Naive thymus-derived CD4-positive, alpha-beta T cell (primary cell): ENCODE measurements at places on chromosomes 2 and 18.

DNA sequence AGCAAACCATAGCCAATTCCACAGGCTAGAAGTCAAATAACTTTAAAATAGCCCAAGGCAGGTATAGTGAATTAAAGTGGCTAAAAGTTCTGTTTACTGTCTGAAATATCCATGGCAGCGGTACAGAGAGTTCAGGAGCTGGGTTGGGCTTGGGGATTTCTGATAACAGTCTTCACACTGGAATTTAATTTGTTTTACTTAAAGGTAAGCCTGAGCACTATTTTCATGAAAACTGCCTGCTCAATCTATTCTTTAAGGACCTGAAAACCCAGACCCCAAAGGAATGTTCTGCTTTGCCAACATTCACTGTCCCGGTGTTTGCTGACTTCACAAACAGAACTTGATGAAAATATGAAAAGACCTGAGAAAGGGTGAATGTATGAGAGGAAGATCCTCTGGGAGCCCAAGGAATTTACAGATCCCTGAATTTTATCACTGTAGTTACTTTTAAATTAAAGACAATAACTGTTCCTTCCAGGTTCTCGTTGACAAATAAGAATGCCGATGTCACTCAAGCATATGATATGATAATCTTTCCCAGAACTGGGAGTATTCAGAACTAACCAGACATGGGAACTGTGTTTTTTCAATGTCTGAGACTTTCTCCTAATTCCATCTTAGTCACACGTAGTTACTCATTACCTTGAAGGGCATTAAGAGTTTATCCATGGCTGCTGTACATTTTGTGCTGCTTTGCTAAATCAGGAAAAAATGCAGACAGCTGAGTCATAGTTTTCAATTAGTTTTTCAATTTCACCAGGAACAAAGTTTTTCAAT lies 28.3 kb upstream of the ITGB6 start:
- no peak for DNase-seq

DNA sequence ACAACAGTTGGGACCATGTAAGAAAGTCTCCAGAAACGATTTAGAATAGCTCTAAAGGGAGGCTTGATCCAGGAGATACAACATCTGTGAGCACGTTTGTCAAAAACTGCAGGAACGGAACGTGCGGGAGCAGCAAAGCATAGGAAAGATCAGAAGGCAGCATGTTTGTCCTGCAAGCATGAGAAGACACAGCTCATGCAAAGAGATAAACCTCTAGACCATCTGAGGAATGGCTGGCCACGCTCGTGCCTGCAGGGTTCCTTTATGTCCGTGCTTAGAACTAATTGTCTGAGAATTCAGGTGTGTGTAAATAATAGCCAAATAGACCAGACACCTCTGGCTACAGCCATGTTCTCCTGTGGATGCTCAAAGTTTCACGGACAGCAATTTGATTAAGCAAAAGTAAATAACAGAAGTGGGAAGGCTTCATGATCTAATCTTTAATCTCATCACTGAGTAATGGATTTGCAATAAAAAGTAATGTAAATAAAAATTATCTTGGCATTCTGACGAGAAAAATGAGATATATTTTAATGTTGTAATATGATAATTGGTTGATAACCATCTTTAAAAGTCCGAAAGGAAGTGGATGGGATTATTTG lies 534.8 kb upstream of the CDH7 start:
- no peak for DNase-seq

DNA sequence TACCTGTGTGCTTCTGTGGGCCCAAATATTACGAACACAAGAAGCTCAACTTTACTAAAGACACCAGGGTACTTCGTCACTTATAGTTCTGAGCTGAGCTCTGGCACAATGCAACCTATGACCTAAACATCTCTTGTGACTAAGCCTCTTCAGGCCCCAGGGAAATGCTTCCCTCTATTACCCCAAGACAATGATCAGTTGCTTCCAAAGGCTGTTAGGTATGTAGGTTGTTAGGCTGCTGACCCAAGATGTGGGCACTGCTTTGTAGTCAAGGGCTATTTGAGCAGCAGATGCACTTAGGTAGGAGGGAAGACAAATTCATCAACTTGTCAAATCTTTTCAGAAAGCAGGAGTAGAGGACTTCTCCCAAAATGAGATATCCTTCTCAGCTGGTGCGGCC lies 640.1 kb downstream of the EPHA4 start:
- no peak for DNase-seq

DNA sequence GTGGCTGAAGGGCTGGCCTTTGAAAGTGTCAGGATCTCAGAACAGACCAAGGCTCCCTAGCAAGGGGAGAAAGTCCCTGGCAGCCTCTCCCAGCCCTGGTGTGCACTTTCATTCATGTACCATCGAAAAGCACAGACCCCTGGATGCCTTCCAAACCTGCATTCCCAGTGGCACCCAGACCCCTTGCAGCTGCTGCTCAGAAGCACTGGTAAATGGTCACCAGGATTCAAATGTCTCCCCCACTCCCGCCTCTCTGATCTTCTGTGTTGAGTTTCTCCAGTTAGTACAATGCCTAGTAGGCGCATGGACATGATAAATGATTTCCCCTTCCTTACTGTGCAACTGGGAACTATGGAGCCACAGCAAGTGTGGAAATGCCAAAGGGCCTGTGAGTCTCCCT lies 180.0 kb downstream of the GLI2 start:
- DNase-seq, result no peak

GRCh38 chr2:393711-394696 lies 106.1 kb upstream of the ALKAL2 start:
- DNase-seq, result peak; percentile 80

GRCh38 chr2:67782443-67782842 lies 280.4 kb downstream of the C1D start:
- no peak for DNase-seq

GRCh38 chr2:229821316-229821715 lies 100.5 kb downstream of the TRIP12 start:
- DNase-seq, result no peak

DNA sequence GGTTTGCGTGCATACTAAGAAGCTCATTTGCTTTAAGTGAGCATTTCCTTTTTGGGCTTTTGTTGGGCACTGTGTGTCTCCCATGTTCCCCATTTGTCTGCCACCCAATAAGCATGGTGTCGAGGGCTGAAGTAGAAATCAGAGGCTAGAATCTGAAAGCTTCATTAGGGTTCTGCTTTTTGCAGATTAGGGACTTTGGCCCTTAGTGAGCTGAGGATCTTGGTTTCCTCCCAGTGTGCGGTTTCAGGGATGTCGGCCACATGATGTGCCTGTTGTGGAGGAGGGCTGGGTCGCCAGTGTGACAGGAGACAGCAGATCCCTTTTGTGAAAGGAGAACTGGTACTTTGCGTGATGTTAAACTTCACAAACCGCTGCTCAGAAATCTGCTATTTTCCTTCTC lies 41.1 kb downstream of the PLEKHB2 start:
- no peak for DNase-seq

GRCh38 chr2:146850746-146851145 lies 994.1 kb upstream of the ACVR2A start:
- no peak for DNase-seq

DNA sequence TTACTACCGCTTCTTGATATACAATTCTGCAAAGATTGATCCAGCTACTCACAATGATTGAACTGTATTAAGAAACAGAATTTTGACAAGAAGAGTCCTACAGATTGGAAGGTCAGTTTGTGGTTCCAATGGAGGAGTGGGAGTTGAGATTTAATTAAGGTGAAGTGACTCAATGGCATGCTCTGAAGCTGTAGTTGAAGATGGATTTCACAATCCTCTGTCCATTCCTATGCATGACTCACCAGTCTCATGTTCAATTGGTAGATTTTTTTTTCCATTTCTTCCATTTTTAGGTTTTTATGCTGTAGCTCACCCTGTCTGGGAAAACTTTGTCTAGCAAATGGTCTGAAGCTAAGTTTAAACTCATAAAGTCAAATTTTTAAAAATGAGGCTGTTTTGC lies 83.3 kb downstream of the DPP4 start:
- DNase-seq, result no peak

DNA sequence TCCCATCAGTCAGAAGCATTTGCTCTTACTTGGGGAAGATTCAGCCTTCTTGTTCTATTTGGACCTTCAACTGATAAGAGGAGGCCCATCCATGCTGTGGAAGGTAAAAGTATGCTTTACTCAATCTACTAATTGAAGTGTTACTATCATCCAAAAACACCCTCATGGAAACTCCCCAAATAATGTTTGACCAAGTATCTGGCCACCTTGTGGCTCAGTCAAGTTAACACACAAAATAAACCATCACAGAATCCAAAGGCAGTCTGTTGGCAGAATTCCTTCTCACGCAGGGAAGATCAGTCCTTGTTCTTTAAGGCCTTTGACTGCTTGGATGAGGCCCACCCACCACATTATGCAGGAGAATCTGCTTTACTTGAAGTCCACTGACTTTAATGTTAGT lies 531.2 kb upstream of the SMIM21 start:
- no peak for DNase-seq

DNA sequence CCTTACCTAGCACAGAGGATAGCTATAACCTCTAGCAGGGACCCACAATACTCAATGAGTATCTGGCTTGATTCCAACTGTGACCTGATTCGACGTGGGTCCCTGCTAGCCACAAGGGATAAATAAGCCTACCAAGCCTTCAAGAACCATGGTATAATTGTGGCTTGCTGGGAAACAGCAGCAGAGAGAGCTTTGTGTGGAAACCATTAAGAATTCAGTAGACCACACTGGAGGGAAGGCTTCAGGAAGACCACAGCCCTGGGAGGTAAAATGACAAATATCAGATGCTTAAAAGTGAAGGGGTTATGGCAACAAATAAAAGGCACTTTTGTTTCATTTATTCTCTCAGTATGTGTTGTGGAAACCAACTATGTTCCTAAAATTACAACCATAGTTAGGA lies 82.6 kb upstream of the WIPF1 start:
- no peak for DNase-seq

GRCh38 chr2:222887124-222887523 lies 26.3 kb downstream of the ACSL3 start:
- no peak for DNase-seq
